AG09319 (cell line): ENCODE measurements at places on chromosomes 12 and 14.
A peak's percentile ranks its signal among the peaks of the same experiment; 100 is the strongest.

DNA sequence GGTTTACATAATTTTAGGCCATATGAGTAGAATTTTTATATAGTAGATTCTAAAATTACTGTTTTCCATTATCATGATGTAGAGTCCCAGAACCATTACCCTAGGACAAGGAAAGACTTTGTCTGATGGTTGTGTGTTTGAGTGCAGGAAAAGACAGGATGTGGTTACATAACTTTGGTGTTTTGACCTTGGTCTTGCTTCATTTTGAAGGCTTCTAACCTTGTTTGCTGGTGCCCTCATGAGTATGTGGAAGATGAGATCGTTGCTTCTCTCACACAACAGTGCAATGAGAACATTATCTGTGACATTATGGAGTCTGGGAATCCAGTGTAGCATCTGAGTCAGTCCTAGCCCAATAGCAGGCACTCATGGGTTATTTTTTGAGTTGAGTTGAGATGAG lies 106.2 kb downstream of the IGF1 start:
- DNase-seq, result no peak

GRCh38 chr14:99986396-99986795 lies 78.8 kb upstream of the EVL start:
- peak; percentile 50 for DNase-seq

- no peak for DNase-seq
Observed at GRCh38 chr12:57727758-57728395, 10.7 kb downstream of the AGAP2 start.

- no peak for DNase-seq
Observed at GRCh38 chr12:51850081-51850964, 1.8 kb upstream of the FIGNL2 start.

DNA sequence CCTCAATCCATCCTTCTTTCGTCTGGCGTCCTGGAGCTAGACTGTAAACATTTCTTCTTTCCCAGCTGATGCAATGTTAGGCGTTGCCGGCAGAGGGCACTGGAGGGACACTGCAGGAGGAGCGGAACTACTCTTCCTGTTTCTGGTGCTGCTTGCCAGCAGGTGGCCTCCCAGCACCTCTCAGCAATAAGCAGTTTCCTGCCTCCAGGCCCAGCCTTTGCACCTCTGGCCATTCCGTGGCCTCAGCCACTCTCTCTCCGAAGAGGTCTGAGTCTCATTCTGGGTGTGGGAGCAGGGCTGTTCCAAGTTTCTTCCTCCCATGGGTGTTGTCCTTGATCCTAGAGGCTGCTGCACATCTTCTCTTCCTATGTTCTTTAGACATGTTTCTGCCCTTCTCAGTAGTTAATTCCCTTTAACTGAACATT lies 7.5 kb upstream of the ASPG start:
- peak; percentile 54 for DNase-seq

DNA sequence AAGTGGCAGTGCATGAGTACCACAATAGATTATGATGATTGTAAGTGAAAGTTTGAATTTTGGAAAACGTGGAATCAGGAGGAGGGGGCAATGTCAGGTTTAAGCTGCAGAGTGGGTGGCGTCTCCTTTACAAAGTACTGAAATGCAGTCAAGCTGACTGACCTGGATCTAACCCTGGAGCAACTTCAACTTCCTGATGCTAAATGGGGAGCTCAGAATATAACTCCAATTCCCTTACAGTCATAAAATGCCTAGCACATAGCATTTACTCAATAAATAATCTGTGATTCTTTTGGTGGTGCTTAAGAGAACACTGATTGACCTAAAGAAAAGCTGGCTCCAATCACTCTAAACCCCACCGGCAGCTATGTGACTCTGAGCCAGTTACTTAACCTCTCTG lies 38.5 kb downstream of the CCDC60 start:
- DNase-seq, result no peak

- DNase-seq, result no peak
Observed at GRCh38 chr14:73613419-73613963, 1.2 kb downstream of the ACOT6 start.

DNA sequence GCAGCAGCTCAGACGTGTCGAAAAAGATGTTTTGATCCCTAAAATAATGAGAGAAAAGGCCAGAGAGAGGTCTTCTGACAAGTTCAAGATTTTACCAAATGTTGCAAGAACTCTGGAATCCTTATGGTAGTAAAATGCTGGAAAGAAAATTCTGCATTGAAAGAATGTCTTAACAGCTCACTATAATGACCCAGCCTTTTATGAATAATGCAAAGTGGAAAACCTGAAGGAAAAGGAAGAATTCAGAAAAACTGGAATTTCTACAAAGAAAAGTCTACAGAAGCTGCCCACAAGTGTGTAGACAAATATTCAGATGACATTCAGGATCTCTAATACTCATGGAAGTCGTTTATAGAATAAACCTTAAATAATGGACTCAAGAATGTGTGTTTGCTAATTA lies 1.8 kb upstream of the CCDC88C start:
- DNase-seq, result no peak

DNA sequence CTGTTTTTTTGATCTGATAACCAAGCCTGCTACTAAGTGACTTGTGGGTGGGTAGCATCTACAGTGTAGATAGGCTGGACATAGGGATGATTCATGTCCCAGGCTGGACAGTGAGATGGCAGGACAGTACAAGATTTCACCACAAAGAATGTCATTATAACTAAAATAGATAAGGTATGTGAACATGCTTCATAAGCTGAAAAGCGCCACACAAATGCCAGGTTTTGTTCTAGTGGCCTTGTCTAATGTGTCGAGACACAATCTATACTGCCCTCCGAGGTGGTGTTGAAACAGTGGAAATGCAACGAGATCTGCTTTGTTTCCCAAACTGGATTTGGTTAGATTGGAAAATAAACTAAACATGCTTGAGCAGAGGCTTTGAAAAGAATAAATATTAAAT lies 4.4 kb downstream of the LGALS3 start:
- no peak for DNase-seq

DNA sequence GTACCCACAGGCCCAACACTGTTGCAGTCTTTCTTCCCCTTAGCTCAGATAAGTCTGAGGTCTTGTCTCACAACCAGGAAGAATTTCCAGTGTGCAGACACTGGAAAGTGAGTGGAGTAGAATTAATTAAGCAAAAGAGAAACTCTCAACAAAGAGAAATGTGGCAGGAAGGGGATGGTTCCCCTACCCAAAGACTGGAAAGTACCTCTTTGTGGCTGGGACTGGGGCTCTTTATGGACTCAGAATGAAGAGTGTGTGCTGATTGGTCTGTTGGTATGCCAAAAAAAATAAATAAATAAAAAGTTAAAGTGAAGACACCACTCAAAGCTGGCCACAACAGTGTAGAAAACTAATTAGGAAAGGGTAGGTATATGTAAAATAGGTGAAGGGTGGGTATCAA lies 26.4 kb downstream of the GLIPR1L1 start:
- no peak for DNase-seq

DNA sequence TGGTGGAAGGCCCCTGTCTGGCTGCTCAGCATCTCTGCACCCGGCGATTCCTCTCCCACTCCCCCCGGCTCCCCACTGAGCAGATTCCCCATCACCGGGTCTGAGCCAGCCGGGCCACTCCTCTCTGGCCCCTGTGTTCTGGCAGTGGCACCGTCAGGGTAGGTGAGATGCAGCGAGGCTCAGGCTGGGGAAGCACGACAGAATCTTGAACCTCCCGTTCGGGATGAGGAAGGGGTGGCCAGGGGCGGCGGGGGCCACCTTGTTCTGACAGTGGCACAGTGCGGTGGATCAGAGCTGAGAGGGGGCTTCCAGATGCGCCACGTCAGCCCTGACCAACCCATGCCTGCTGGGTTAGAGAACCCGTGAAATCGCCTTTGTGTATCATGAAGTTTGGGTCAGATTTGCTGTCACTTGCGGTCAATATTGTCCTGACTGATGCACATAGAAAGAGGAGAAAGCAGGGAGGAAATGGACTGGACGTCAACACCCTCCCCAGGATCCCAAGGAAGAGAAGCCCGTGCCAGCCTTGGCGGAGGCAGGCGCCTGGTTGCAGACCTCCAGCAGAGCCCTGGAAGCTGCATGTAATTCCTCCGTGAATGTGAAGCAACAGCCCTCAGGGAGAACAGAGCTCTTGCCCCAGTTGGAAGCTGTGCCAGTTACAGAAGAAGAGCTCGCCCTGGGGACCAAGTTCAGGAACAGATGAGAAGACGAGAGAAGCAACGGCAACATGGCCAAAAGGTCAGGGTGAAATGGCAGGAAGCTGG lies 137.1 kb upstream of the SFSWAP start:
- DNase-seq, result no peak

DNA sequence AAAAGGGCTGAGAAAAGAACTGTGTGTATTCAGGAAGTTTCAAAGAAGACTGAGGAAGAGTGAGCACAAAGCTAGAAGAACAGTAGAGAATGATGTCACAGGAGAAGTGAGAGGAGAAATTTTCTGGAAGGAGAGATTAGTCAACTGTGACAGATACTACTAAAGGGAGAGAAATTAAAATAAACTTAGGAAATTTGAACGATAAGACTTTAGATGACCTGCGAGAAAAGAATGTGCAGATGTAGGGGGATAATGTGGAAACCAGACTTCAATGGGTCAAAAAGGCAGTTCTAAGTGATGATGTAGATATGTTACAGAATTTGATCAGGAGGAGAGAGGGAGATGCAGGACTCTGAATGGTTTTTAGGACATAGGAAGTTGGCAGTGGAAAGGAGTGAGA lies 287.4 kb downstream of the SYT1 start:
- DNase-seq, result no peak

GRCh38 chr12:54984658-54985376 lies at the start of gene TESPA1:
TESPA1 (minus strand) TSS chr12:54984762; CDS start chr12:54974562, 10,200 bp downstream.
- DNase-seq, result no peak

GRCh38 chr12:16112612-16113560 lies 164.6 kb downstream of the SLC15A5 start:
- DNase-seq, result peak; percentile 4

- no peak for DNase-seq
Observed at GRCh38 chr14:80275208-80275850, 64.0 kb upstream of the DIO2 start.

GRCh38 chr12:124432376-124432775 lies 135.0 kb downstream of the NCOR2 start:
- DNase-seq, result no peak

GRCh38 chr14:51304941-51305340 lies 64.9 kb downstream of the TMX1 start:
- DNase-seq, result peak; percentile 52

- no peak for DNase-seq
Observed at GRCh38 chr14:57362361-57362760, 28.0 kb upstream of the NAA30 start.

- DNase-seq, result no peak
Observed at GRCh38 chr12:92272061-92272964, 126.7 kb upstream of the BTG1 start.

DNA sequence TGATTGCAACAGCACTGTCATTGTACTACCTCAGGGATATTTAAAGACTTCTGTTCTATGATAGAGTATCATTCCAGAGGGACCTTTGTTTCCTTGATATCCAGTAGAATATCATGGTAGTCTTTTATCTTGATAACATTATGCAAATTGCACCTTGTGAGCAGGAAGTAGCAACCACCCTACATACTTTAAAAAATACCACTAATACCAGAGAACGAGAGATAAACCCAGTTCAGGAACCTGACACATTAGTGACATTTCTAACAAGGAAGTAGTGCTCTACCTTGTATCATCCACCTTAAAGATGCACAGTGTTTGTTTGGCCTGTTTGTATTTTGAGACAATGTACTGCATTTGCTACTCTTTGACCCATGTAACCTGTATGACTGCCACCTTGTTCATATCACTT lies 8.8 kb upstream of the MAP4K5 start:
- DNase-seq, result no peak

DNA sequence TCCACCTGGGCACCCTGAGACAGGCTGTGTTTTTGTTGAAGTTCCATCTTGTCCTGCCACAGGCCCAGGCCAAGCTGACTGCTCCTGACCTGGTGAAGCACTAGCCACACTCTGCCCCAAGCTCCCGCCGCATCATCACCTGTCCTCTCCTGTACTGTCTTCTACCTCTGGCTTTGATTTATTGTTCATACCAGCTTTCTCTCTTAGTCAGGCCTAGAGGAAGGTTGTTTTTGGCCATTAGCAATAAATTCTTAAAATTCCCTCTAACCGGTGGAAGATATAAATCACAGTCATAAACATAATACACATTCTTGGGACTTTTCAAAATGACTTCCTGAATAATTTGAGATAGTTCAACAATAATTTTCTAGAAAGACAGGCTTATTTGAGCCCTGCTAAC lies 169.4 kb downstream of the DAD1 start:
- DNase-seq, result no peak

GRCh38 chr14:29220072-29220471 lies 453.5 kb downstream of the FOXG1 start:
- no peak for DNase-seq

GRCh38 chr12:130816097-130816496 lies 23.0 kb downstream of the STX2 start:
- DNase-seq, result no peak

- no peak for DNase-seq
Observed at GRCh38 chr12:67671892-67672291, 23.3 kb downstream of the DYRK2 start.

GRCh38 chr12:12796928-12797793 lies 11.7 kb downstream of the APOLD1 start:
- DNase-seq, result no peak

GRCh38 chr14:59161561-59162175 lies 26.8 kb upstream of the DAAM1 start:
- DNase-seq, result no peak

- no peak for DNase-seq
Observed at GRCh38 chr14:90297876-90298629, 33.7 kb downstream of the NRDE2 start.

- no peak for DNase-seq
Observed at GRCh38 chr12:78241446-78241845, 410.8 kb downstream of the NAV3 start.

- DNase-seq, result no peak
Observed at GRCh38 chr14:75705014-75705413, 44.0 kb downstream of the TTLL5 start.

- no peak for DNase-seq
Observed at GRCh38 chr12:103821773-103822172, 19.3 kb downstream of the NT5DC3 start.

GRCh38 chr12:121980191-121980891 lies 41.3 kb upstream of the BCL7A start:
- DNase-seq, result no peak
